RKO (cell line): ENCODE measurements at places on chromosomes 13 and 19.

GRCh38 chr13:30481241-30481760 is 15.6 kb upstream of the HMGB1 start:
- DNase-seq, result no peak

- no peak for DNase-seq
Observed at GRCh38 chr13:76848596-76848995, 37.6 kb downstream of the KCTD12 start.

DNA sequence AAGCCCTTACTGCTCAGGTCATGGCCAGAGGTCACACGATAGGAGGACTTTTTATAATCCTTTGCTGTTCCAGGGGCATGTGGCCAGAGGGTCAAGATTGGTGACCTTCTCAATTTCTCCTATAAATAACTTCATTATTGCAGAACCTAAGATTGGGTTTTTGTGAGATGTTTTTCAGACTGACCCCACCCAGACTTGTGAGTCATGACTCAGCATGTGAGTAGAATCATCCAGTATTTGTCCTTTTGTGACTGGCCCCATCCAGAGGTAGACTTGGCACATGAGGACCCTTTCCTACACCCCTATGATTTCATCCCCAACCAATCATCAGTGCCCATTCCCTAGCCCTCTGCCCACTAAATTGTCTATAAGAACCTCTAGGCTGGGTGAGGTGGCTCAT is 84.5 kb upstream of the ABCC4 start:
- no peak for DNase-seq

- DNase-seq, result no peak
Observed at GRCh38 chr13:20231839-20232555, at the start of gene GJB6. Gene GJB6 (minus strand): TSS chr13:20232319. CDS start chr13:20223480, 8,839 bp downstream.

GRCh38 chr19:53538378-53539109 is 599 bp downstream of the ZNF331 start:
- no peak for DNase-seq

DNA sequence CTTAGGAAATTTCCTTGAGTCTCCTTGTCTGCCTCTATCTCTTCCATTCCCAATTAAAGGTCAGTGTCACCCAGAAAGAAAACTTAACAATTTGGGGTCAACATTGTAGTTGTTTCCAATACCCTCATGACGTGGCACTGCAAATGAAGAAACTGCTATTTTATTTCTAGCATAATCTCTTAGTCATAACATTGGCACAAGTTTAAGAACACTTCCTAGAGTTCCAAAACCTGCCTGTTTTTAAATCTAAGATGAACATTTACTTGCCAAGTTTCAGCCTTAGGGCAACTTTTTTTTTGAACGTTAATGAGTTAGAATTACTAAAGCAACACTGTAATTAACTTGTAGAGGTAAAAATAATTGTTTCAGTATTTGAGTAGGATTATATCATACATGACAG is 108.0 kb downstream of the LMO7 start:
- no peak for DNase-seq

- no peak for DNase-seq
Observed at GRCh38 chr19:46610413-46610775, 9.3 kb downstream of the CALM3 start.

- no peak for DNase-seq
Observed at GRCh38 chr19:34979819-34980640, 16.0 kb upstream of the ZNF792 start.

DNA sequence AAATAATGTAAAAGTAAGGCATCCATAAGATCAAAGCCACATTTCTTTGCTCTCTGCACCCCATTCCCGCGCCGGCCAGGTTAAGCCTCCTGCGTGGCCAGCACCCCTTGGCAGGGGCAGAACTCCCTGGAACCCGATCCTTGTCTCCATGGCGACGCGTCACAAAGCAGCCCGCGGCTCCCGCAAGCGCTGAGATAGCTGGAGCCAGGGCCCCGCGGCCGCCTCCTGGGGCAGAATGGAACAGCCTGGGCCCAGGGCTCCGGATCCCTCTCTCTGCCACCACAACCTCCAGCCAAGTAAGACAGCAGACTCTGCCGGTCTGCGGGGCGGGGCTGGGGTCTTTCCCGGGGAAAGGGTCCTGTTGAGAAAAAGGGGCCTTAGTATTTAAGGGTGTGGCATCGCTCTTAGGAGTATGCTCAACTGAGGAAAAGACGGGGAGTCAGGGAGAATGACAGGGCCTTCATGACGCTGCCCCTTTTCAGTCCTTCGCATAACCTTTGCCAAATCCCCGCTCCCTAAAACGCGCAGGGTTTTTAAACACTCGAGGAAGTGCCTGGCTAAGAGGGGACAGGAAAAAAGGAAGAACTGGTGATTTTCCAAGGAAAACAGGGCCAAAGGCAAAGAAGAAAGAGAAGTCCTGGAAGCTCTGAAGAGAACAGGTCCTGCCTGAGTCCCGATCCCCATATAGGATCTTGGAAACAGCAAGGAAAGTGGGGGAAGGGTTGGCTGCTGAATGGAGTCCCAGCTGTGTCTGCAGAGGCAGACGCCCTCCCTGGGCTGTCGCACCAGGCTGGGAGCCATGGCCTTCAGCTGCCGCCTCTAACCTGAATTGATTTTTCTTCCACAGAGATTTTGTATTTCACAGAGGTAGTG is at the start of gene TEX26:
Gene TEX26 (plus strand): TSS at position 176 of the 873 bp plus-strand sequence. CDS start 60 bp downstream, at position 236.
- no peak for DNase-seq

- peak; percentile 90 for DNase-seq
Observed at GRCh38 chr19:47305309-47305751, 4.3 kb upstream of the C5AR1 start.

DNA sequence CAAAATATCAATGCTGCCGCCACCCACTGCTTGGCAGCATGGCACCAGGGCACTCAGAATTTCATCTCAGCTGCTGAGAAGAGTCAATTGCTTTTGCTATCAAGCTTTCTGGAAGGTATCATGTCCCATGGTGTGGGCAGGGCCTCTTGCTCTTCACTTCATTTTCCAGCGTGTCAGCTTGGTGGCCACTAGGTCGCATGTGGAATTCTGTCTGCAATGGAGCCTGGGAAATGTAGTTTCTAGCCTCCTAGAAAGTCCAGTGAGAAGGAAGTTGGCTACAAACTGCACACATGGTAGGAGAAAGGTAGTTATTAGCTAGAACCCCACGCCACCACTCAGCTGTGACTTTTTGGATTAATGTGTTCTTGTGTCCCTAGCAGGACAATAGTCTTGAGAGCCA is 105.3 kb downstream of the MYO16 start:
- DNase-seq, result peak; percentile 2

DNA sequence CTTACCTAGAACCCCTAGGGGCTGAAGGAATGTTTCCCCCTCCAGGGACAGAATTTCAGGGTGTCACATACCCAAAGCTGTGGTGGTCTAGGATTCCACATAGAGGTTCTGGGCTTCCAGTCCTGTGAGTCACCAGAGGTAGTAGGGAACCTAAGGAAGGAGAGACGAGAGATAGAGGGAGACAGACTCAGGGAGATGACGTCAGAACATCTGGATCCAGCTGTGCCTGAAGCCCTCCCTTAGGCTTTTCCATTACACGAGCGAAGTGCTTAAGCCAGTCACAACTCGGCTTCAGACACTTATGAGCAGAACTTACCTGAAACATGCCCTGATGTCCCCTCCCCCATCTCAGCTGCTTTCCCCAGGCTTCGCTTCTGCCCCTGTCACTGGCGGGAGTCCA is 11.8 kb upstream of the SELENOW start:
- no peak for DNase-seq

- DNase-seq, result peak; percentile 22
Observed at GRCh38 chr13:80196756-80197155, 144.2 kb downstream of the SPRY2 start.

GRCh38 chr19:17333611-17334413 is 843 bp downstream of the ANO8 start:
- peak; percentile 90 for DNase-seq

DNA sequence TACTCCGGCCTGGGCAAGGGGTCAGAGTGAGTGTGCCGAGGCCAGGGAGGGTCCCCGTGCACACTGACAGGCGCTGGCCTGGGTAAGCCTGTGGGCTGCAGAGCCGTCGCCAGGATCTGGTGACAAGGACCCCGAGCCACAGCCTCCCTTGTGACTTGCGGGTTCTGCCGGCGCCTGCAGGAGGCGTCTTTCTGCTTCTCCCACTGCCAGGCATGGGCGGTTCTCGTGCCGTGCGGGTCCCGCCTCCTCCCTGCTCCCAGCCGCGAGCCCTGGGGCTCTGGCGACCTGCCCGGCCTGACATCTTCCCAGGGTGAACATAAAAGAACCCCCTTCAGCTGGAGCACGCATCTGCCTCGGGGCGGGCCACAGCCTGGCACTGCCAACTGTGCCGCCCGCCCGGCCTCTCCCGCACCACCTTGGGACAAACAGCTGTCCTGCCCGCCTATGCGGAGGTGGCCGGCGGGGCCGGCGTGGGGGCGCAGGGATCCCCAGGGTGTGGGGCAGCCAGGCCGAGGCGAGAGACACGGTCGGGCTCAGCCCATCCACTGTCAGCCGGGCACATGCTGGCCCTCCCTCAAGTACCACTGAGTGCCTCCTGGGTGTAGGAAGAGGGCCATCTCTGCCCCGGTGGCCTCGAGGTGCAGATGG is 1.5 kb upstream of the HCN2 start:
- peak; percentile 35 for DNase-seq

DNA sequence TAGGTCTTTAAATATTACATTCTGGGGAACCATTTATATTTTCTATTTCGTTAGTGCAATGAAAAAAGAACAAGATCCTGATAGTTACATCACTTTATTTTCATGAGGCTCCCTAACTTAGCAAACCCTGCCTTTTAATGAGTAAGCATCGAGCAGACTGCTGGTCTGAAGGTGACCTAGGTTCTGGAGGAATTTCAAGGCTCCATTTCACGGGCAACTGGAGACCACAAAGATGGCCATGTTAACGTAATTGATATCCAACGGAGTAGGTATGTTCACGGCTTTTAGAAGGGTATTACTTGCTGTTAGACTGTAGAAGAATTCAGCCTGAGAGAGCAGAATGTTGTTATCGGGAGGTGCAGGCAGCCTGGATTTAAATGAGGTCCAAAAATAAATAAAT is 1597.6 kb downstream of the EFNB2 start:
- DNase-seq, result no peak

DNA sequence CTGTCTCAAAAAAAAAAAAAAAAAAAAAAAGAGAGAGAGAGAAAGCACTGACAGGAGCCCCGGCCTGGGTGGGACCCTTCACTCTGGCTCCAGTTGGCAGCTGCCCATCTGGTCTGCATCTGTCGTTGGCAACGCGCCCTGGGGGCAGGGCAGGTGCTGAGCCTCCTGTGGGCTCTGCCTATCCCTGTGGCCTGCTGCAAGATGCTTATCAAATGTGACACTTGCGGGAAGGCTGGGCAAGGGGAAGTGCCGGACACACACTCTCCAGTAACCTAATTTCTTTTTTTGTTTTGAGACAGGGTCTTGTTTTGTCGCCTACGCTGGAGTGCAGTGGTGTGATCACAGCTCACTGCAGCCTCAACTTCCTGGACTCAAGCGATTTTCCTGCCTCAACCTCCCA is 10.7 kb upstream of the KPTN start:
- no peak for DNase-seq

- peak; percentile 88 for DNase-seq
Observed at GRCh38 chr13:20359335-20359734, 127.2 kb upstream of the GJB6 start.

- peak; percentile 47 for DNase-seq
Observed at GRCh38 chr19:34120846-34121639, 51.3 kb upstream of the LSM14A start.

DNA sequence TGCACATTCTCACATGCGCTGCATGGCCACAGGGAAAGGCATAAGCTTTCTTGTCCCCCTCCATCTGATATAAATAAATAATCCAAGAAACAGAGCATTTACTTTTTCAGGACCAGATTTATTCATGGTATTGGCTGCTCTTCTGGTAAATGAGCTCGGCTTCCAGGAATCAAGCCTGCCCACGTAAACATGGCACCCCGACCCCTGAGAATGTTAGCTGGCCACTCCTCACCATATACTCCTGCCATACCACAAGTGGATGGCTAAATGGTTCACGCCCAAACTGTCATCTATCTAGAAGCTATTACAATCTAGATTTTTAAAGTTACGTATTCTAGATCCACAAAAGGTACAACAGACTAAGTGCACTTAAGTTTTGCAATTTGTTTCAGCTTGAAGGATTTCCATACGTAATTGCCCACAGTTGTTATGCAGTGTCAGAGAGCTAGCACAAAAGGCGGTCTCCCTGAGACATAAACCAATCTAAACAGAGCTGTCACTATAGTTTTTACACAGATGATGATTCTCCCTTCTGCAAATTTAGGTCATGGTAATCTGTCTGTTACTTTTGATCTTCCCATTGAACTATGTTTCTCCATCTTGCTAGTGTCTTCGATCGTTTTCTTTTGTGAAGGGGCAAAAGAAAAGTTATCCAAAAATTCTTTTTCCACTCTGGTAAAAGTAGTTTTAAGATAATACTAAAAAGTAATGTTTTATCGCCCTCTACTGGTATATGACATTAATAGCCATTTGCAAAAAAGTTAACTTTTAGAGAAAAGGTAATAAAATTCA is 16.2 kb upstream of the FOXO1 start:
- DNase-seq, result peak; percentile 62
